ENCODE measurements at places on chromosomes 7 and 10.

- no peak for DNase-seq
These were observed 39.7 kb downstream of the AHCYL2 start for GRCh38 chr7:129264534-129264933.

- DNase-seq: no peak
These were observed 25.1 kb downstream of the TBXAS1 start for GRCh38 chr7:139854124-139854511.

DNA sequence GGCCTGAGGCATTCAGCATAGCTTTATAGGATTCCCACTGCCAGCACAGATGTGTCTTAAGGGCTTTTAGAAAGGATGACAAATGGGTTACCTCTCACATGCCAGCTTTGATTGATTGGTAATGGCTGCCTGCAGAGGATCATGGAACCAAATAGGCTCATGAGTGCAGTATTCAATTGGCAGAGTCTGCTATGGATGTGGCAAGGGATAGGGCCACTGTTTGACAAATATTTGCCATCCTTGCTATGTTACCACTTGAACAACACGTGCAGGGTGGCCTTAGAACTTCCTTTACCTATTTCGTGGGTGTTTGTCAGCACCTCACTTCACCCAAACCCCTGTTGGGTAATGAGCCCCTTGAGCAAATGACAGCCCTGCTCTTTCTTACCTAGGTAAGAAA lies 139.2 kb downstream of the C10orf105 start:
- no peak for DNase-seq

GRCh38 chr7:81607987-81608386 lies 161.9 kb downstream of the HGF start:
- DNase-seq: no peak

DNA sequence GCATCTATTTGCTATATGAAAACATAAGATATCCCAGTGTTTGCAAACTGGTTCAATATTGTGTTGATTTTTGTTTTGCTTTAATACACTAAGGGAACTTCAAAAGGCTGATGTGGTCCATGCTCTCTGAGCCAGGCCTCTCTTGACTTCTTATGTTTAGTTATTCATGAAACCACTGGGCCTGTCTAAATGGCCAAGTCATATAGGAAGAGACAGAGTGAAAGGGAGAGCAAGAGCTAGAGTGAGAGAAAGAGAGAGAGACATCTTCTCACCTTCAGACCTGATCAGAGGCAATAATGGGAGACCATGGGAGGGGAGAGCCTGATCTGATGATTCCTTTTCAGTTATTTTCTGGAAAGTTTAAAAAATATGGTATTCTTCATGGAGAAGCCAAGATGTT lies 6.1 kb upstream of the FAS start:
- no peak for DNase-seq

- DNase-seq: no peak
These were observed 17.6 kb upstream of the SNX13 start for GRCh38 chr7:17957871-17958270.

DNA sequence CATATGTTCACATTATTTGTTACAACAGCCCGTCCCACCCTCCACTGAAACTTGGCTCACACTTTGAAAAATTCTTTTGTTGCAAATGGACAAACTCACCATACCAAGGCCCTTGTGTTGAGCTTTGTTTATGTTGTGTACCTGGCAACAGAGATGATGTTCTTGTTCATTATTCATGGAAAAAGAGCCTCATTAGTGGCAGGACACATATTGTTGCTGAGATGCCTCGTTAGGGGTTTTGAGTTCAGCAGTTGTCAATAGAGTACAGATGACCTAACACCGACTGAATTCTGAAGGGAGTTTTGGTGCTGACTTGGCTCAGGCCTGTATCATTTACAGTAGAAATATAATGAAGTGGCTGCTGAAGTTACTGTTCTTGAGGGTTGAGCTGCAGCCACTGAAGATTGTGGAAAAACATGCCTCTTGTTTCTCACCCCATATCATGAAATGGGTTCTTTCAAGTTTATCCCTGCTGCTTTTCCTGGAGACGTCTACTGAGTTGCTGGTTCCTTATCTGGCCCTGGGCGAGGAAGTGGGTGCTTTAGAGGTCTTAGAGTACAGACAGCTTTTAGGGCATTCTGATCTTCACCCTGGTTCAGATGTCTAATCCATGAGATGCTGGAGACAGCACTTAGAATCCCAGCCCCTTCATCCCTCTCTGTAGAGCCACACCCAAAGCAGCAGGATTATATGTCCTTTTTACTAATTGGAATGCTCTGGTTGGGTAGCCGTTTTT lies 149.7 kb downstream of the WNT2 start:
- DNase-seq: no peak

- DNase-seq: no peak
These were observed 29.2 kb downstream of the CDK1 start for GRCh38 chr10:60807499-60807898.

DNA sequence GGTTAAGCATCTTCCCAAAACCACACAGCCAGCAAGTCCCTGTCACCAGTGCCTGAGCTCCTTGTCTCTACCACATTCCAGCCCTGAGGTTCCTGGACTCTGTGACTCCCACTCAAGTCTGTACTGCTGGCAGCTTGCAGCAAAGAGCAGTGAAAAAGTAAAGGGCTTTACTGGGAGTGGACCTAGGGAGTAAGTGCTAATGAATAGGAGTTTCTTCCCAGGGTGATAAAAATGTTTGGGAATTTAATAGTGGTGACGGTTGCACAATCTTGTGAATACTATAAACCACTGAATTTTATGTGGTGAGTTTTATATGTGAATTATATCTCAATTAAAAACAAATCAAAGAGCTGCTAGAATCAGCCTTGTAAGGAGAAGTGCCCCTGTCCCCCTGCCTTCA lies 22.6 kb downstream of the HSPA12A start:
- DNase-seq: no peak

DNA sequence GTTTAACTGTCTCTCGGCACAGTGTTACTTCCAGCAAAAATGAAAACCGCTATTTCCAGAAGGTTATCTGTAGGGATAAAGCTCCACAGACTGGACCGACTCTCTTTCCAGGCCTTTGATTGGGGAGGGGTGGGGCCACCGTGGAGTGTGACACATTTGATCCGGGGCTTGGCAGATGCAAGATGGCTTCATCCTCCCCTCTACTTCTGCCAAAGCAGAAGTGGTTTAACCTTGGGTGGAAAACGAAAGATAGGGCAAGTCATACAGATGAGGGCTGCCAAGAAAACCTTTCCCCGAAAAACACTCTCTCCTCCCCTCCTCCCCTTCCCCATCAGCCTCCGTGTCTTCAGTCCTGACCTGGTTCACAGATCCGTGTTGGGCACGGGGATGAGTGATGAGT lies 139.7 kb upstream of the SH2B2 start:
- no peak for DNase-seq

DNA sequence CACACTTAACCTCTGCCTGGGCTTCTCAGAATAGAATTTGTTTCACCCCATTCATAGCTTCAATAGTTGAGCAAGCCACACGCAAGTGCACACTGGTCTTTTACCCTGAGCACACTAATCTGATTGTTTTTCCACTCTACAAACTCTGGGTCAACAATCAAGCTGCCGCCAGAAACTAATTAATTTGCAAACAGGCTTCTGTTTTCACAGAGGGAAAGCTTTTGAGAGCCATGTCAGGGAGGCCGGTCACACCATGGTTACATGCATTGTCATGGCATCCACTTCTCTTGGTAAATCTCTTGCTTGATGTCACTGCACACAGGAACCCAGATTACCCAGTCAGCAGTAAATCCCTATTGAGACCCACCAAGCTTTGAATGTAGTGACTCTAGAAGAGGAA lies 154.2 kb downstream of the SEMA3A start:
- DNase-seq: no peak

DNA sequence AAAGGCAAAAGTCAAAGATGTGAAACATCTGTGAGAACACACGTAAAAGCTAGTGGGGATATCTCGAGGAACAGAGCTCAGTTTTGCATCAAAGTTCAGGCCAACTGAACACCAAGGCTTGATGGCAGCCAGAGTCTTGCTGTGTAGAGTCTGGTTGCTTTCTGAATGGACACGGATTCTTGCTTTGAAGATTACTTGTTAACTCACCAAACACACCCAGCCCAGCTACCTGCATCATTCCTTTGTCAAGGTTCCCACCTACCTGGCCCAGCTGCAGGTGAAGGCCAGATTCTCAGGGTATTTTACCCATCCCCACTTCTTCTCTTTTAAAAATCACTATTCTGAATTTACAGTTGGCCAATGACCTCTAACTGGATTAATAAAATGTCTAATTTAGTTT lies 174.4 kb upstream of the PHYHIPL start:
- DNase-seq: no peak

- DNase-seq: no peak
These were observed 832 bp downstream of the PDLIM1 start for GRCh38 chr10:95289921-95290421.

- DNase-seq: no peak
These were observed 46.3 kb downstream of the PKD1L1 start for GRCh38 chr7:47902013-47902412.

GRCh38 chr10:96846395-96846794 lies 14.3 kb downstream of the LCOR start:
- no peak for DNase-seq

DNA sequence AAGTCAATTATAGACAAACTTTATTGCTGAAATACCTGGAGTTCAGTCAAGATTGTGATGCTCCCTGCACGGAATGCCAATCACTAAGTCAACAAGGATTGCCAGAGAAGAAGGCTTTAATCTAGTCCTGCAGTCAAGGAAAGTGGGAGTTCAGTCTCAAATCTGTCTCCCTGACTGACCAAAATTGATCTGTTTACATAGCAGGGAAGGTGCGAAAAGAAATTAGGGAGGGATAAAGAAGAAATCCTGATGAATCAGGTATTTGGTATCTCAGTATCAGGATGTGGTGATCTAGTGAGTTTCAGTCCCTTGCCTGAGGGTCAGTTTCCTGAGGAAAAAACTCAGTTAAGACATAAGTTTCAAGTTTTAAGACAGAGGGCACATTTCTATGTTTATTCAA lies 2.1 kb upstream of the AKR1D1 start:
- DNase-seq: no peak

GRCh38 chr7:84112771-84113170 lies 81.8 kb downstream of the SEMA3A start:
- DNase-seq: no peak

DNA sequence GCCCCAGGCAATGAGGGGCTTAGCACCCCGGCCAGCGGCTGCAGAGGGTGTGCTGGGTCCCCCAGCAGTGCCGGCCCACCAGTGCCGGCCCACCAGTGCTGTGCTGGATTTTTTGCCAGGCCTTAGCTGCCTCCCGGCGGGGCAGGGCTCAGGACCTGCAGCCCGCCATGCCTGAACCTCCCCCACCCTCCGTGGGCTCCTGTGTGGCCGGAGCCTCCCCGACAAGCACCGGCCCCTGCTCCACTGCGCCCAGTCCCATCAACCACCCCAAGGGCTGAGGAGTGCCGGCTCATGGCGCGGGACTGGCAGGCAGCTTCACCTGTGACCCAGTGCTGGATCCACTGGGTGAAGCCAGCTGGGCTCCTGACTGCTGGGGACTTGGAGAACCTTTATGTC lies 3.5 kb upstream of the ACSL5 start:
- no peak for DNase-seq

DNA sequence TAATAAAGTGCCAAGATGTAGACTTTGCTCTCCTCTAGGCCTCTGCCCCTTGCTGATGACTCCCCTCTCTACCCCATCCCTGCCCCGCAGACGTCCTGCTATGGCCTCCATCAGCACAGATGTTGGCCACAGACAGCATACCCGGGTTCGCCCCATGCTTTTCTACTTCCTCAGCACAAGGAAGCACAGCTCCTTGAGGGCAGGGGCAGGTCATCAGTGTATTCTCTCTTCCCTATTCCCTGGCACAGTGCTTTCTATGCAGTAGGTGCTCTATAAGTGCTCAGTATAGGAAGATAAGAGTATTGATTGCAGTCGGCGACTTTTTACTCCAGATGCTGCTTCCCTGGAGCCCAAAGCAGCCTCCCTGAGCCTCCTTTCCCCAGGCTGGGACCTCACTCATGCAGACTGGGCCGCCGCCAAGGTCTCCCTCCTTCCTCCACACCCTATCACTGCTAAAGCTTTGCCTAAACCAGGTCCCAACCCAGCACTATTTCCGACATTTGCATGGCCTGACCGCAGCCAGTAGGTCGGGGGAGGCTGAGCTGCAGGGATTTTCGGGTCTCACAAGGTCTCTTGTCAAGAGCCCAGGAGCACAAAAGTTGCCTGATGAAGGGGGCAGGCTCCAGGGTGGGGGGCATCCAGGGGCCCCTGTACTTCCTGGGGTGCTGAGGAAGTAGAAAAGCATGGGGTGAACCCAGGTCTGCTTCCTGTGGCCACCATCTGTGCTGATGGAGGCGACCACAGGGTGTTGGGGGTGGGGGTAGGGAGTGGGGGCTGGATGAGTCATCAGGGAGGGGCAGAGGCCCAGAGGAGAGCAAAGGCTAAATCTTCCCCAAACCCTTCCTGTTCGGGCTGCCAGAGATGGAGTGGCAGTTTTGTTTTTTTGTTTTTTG lies 8.0 kb downstream of the CALHM3 start:
- DNase-seq: no peak

DNA sequence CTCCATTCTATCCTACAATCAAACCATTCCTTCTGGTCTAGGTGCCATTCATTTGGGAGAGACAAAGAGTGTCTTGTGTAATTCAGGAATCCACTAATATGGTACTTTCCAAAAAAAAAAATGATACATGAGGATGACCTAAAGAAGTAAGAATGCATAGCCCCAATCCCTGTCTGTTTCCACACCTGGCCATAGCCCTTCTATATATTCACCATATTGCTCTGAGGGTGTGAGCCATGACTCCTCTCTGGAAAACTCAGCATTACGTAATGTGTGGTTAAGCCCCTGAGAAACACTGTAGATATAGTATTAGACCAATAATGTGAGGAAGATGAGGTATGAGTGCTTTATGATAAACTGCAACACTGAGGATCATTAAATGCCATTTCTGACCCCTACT lies 592.7 kb downstream of the INHBA start:
- no peak for DNase-seq

DNA sequence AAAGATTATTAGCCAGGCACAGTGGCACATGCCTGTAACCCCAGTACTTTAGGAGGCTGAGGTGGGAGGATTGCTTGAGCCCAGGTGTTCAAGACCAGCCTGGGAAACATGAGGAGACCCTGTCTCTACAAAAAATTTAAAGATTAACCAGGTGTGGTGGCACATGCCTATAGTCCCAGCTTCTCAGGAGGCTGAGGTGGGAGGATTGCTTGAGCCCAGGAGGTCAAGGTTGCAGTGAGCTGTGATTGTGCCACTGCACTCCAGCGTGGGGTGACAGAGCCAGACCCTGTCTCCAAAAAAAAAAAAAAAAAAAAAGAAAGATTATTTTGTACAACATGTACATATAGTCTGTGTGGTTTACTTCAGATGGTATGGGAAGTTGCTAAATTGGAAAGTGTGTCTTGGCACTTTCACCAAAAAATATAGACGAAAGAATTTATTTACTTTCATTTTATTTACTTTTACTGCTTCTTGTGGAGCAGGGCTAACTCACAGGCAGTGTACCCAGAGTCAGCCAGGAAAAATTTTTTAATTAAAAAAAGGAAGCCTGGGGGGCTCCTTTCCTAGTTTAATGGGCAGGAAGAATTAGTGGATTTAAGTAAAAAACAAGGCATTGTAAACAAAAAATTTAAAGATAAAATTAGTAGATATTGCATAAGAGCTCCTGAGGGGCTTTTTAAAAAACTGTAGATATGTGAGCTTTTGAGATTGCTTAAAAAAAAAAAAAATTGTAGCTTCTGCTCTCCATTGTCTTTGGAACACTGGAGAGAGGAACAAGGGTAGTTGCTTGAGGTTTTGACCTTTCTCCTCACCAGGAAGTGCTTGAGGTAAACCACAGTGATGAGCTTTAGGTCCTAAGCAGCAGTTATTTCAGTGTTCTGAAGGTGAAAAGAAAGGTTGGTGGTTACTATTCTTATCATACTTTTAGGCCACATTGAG lies 44.6 kb upstream of the VDAC2 start:
- no peak for DNase-seq

All from hypothalamus (tissue), 51 donors.